ENCODE measurements at places on chromosomes 3 and 15.

GRCh38 chr15:51363383-51363782 is 21.9 kb downstream of the GLDN start:
- DNase-seq: no peak

DNA sequence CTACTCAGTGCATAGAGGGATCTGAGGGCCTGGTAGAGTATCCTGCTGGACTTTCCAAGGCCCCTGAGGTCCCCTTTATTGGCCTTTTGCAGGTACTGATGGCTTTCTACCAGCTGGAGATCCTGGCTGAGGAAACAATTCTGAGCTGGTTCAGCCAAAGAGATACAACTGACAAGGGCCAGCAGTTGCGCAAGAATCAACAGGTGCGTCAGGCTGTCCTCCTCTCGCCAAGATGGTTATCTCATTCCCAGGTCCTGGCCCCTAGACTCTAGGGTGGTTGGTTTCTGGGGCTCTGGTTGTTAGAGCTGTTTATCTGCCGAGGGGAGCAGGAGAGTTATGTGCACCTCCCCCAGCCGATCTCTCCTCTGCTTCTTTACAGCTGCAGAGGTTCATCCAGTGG is 9.3 kb downstream of the EIF2B5 start:
- no peak for DNase-seq

DNA sequence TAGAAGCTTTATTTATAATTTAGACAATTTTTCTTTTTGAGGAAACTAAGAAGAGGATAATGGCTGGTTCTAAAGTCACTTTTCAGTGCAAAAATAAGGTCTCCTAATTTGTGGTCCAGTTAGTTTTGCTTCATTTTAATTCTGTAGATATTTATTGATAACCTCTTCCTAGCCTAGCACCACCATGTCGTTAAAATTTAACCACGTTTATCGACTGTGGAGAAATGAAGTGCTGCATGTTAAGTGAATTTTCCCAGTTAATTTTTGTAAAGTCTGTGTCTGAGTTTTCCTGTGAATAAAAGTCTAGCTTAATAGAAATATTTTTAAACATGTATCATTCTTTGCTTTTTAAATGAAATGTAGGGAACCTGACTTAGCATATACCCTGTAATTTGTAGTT is 16.7 kb downstream of the LRRC28 start:
- no peak for DNase-seq

DNA sequence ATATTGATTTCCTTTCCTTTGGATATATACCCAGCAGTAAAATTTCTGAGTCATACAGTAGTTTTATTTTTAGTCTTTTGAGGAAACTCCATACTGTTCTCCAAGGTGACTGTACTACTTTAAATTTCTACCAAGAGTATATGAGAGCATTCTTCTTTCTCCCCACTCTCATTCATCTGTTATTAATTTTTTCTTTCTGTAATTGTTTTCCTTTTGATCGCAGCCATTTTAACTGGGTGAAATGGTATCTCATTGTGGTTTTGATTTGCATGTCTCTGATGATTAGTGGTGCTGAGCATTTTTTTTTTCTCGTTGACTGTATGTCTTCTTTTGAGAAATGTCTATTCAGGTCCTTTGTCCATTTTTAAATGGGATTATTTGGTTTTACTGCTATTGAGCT is 18.3 kb upstream of the VGLL3 start:
- DNase-seq: no peak

- no peak for DNase-seq
These were observed 83.8 kb downstream of the MAP4 start for GRCh38 chr3:47932421-47932820.

- no peak for DNase-seq
These were observed 61.2 kb upstream of the FURIN start for GRCh38 chr15:90807074-90807785.

GRCh38 chr3:10726787-10727186 is 89.2 kb upstream of the SLC6A11 start:
- DNase-seq: no peak

GRCh38 chr3:116118475-116119169 is 326.7 kb downstream of the LSAMP start:
- DNase-seq: no peak

DNA sequence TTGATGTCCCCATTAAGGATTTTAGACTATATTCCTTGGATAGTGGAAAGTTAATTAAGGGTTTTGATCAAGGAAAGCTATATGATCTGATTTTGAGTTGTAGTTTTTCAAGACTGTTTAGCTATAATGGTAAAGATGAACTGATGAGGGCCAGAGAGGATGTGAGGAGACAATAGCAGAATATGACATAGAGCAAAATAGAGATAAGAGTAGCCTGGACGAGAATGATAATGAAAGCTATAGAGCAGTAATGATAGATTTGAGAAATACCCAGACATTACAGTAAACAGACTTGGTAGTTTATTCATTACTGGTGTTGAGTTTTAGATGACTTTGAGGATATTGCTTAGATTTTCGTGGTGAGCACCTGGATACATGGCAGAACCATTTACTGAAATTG is 3.8 kb downstream of the SUCNR1 start:
- DNase-seq: no peak

DNA sequence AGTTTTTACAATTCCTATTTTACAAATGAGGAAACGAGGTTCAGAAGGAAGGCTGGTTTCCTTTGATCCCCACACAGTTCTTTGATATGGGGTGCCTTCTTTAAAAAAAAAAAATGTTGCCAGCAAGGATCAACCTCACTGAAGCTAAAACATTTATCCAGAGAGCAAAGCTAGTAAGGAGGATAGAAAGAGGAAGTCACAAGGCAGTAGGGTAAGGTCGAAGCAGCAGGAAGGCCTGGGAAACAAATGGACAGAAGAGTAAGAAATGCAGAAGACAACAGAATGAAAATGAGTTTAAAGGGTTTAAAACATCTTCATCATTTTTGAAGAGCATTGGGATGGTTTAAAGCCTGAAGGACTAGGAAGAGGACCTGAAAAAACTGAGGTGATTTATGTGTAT is 30.6 kb upstream of the CP start:
- DNase-seq: no peak

GRCh38 chr3:10437272-10437994 is 68.0 kb downstream of the ATP2B2 start:
- peak; percentile 75 for DNase-seq

- no peak for DNase-seq
These were observed 24.3 kb upstream of the RPL14 start for GRCh38 chr3:40432793-40433192.

DNA sequence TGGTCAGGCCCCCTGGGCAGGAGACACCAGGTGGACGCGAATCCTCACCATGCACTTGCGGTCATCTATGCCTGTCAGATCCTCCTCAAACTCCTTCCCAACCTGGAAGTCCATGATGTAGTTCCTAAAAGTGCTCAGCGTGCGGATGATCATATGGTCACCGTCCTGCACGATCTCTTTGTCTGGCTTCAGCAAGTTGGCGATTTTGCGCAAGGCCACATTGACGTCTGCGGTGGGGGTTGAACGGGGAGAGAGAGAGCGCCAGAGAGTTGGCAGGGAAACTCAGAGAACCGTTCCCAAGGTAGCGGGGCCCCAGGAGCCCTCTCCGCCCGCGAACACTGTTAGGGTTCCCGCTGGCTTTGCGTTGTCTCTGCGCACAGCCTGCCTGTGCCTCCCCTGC is 809 bp downstream of the RBP1 start:
- no peak for DNase-seq

- no peak for DNase-seq
These were observed 10.8 kb downstream of the PLA1A start for GRCh38 chr3:119608405-119609000.

DNA sequence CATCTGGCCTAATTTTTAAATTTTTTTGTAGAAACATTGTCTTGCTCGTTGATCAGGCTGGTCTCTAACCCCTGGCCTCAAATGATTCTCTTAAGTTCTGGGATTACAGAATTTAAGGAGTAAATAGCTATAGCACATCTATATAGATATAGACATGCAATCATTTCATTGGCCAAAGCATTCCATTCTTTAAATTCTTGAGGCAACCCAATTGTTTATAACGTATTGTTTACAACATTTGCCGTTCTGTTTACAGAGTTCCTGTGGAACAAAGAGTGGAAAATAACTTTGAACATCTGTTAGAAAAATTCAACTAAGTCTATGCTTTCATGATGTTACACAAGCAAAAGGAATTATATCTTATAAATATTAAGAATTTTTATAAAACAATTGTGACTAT is 205.2 kb upstream of the ROBO2 start:
- no peak for DNase-seq

- DNase-seq: no peak
These were observed 46.9 kb upstream of the SLC7A14 start for GRCh38 chr3:170632780-170633179.

DNA sequence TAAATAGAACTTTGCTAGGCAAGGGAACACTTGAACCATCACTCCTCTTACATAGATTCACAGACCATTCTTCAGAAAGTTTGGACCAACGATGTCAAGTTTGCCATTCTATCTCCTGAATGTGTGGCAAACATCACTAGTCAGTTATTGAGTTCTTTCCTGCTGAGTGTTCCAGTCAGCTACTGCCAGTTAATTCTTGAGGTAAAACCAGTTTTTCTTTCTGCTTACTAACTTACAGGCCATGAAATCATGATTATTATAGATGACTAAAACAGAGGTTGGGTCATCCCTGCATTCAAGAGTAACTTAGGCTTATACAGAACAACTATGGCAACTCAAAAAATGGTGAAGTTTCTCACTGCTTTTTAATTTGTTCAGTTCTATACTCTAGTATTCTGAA is 88.2 kb downstream of the AP4E1 start:
- DNase-seq: no peak

DNA sequence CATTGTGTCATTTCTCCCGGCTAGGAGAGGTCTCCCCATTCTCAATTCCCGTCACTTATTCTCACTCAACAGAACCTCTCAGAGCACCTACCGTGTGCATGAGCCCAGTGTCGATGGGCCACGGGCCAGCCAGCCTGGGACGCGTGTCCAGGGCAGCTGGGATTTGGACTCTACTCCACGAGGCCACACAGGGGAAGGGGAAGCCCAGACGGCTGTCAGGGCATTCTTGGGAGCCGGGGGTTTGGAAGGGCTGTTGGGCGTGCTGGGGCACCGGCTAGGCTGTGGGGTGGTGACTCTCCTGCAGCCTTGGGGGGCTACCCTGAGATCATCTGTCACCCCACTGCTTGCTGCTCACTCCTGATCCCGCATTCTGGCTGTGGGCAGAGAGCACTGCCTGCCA is 41.7 kb upstream of the PCSK6 start:
- no peak for DNase-seq

DNA sequence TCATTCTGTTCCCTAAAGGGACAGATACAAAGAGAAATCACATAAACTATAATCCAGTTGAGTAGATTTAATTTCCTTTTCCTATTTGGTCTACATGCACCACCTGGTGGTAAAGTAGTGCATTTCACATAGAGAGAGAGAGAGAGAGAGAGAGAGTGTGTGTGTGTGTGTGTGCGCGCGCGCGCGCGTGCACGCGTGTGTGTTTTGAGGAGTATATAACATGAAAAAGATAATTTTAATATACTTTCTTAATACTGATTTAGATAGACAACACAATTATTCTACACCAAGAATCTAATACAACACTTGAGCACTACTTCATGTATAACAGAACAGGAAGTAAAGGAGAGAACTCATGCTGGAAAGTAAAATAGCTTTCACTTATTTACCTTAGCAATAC is 1.1 kb upstream of the FGF7 start:
- DNase-seq: peak; percentile 57

DNA sequence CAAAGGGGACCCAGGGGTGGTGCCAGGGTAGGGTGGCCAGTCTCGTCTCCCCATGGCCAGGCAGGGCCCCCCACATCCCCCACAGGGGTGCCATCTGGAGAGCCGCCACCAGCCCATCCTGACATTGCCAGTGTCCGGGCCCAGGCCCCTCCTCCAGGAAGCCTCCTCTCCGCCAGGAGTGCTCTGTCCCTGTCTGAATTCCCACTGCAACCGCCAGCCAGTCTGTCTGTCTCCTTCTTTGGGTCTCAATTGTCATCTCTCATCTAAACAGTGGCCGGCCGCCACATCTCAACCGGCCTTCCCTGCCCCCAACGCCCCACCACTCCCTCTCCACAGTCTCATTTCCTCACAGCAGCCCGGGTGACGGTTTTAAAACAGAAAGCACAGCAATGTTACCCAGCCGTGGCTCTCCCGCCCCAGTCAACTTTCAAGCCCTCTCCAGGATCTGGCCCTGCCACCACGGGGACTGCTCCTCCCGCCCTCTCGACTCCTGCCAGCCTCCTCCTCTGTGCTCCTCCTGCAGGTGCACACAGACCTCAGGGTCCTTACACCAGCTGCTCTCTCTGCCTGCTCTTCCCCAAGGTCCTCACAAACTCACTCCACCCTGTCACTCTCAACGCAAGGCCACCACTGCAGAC is 57.0 kb downstream of the IQSEC1 start:
- peak; percentile 68 for DNase-seq

DNA sequence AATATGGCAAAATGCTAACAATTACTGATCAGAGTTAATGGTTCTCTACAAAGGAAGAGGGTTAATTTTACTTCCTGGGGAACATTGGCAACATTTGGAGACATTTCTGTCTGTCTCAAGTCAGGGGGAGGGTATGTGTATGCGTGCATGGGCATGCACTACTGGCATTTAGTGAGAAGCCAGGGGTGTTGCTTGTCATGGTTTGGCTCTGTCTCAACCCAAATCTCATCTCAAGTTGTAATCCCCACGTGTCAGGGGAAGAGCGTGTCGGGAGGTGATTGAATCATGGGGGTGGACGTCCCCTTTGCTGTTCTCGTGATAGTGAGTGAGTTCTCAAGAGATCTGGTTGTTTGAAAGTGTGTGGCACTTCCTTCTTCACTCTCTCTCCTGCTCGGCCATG is 28.3 kb upstream of the TNIK start:
- no peak for DNase-seq

GRCh38 chr15:35630532-35630931 is 84.6 kb upstream of the DPH6 start:
- DNase-seq: no peak

GRCh38 chr3:36496684-36497633 is 116.7 kb downstream of the STAC start:
- no peak for DNase-seq

GRCh38 chr3:142244056-142244455 is 18.7 kb upstream of the GK5 start:
- no peak for DNase-seq

DNA sequence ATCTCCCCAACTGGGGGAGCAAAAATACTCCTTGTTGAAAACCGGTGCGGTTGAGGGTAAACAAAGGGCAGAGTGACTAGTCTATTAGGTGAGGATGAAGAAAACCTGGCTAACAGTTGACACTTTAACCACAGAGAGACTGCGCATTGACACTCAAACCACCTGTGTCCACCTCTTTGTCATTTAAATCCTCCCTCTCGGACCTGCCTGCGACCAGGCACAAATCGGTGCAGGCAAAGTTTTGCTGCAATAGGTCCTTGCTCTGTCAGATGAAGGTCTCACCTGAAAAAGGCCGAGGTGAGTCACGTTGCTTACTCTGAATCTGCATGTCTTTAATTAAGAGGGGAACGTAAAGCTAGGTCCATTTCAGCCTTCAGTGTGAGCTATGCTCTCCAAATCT is 494.1 kb upstream of the DPPA4 start:
- DNase-seq: no peak

DNA sequence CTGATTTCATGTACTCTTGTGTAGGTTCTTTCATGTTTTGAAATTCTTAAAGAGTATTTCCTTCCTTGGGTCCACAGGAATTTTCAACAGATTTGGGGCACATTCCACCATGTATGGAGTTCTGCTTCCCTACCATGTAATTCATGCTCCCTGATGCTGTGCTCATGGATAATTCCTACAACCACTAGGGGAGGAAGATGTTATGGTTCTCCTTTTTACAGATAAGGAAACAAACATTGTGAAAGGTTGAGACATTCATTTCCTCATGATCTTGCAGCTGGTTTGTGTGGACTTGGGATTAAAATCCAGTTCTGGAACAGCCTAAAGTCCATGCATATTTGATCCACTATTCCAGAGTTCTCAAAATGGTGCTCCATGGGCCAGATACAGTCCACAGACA is 174.9 kb upstream of the FRMD4B start:
- DNase-seq: no peak
